Large intestine (tissue), 12 donors: ENCODE measurements at places on chromosomes 5 and 9. TPM values are rescaled to one million over a fixed set of nuclear protein-coding genes. Genes with fewer than 3 reads are reported as not detected.

DNA sequence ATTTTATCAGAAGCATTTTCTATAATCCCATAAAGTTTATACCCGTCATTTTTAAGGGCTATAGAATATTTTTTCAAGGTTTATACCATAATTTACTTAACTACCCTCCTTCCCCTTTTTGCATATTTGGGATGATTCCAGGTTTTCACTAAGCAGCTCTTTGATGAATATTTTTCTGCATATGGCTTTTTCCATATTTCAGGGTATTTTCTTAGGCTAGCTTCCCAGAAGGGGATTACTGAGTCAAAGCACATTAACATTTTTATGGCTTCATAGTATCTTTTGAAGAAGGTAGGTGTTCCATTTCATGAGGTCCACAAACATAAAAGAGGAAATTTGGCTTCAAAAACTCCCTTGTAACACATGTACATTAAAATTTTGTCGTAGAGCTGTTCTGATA lies 14.6 kb upstream of the COL15A1 start:
- DNase-seq: no peak

DNA sequence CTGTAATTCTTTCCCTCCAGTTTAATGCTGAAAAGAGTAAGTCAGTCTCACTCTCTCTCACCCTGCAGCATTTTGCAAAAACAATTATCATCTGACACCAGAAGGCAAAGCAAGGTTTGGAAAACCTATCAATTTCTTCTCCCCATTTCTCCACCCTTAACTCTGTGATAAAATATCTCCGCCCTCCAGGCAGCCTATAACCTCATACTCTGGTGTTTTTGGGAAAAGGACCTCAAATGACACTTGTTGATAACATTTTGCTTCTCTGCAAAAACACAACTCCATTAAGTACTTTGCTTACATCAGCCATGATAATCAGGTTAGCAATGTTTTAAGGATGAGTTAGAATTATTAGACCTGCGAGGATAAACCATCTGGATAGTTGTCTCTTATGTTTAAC lies 2.3 kb downstream of the ANKH start:
- no peak for DNase-seq

DNA sequence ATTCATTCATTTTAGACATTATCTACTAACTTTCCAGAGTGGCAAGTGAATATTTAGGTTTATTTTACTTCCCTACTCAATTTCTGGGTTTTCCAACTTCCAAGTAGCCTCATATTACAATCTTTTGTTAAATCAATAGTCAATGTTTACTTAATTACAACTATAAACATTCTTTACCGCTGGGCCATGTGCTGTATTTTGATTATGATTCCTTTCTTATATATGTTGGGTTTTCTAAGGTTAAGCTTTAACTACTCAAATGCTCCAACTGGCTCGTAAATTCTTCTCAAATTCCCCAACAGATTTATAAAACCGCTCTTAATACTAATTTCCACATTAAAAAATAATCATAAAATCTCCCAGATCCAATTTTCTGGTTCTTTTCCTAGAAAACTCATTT lies 110.1 kb upstream of the ABCA1 start:
- DNase-seq: no peak

DNA sequence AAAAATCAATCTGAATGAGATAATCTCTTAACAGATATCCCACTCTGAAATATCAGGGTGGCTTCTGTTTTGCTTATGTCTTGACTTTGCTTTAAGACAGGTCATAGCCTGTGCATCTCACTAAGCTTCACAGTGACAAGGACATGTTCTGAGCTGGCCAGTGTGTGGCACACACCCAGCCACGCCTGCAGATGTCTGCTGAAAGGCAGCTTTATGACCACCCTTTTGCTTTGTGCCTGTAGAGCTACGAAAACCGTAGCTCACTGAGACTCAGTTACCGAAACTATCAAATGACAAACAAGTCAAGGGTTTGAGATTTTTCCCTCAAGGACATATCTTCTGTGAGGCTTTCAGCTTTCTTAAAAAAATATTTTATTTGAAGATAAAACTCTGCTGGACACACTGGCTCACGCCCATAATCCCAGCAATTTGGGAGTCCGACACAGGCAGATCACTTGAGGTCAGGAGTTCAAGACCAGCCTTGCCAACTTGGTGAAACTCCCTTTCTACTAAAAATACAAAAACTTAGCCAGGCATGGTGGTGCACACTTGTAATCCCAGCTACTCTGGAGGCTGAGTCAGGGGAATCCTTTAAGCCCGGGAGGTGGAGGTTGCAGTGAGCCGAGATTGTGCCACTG lies 233.2 kb downstream of the SPATA31A1 start:
- DNase-seq: peak; percentile 8

DNA sequence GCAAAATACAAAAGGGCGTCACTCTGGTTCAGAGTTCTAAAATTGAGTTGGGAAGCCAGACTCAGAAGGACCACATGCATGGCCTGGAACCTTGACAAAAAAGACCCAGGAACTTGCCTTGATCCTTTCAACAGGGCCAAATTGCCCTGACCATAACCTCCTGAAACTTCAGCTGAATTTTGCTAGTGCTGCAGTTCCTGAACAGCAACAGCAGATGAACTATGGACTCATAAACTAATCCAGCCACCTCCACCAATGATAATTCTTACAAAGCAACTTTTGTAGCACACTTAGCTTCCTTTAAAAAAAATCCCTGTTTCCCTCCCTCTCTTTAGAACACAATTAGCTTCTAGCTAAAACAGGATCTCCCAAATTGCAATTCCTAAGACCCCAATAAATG lies 155.9 kb downstream of the MAT2B start:
- DNase-seq: peak; percentile 84

DNA sequence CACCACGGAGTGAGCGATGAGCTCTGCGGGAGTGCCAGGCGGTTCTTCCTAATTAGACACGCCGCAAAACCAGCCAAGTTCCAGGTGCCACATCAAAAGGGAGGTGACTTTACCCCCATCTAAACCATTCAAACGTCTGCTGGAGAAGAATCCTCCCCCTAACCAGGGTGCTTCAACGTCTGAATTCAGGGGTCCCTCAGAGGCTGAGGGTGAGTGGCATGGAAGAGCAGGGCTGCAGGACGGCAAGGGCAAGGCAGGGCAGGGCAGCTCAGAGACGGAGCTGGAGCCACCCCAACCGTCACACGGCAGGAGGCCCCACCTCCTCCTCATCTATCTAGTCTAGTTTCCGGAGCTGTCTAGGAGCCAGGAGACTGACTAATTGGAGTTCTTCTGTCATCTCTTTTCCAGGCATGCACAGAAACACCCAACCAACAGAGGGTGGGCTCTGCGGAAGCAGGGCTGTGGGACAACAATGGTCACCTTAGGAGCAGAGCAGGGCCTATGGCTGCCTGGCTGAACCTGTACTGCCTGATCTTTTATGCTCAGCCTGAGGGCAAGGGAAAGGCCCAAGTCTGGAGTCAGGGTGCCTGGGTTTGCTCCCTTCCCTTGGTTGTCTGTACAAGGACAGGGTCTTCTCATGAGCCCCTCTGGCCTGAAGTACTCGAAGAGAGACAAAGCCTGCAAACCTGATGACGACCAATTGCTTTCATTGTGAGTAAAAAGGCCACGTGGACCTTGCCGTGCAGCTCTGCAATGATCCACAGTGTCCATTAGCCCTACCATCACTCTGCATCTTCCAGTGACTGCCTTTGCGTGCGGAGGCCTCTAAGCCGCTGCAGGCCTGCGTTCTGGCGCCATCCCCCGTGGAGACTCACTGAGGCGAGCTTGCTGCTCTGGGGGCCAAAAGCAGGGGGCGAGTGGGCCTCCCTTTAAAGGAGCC lies 81.0 kb upstream of the SLC25A51 start:
- no peak for DNase-seq

- DNase-seq: no peak
Observed at GRCh38 chr9:5231212-5231611, at the start of gene INSL4. TSS of gene INSL4 (plus strand) at chr9:5231419. CDS start at chr9:5231524, 105 bp downstream.

- DNase-seq: no peak
Observed at GRCh38 chr9:136609838-136610311, 52.8 kb upstream of the EGFL7 start.

GRCh38 chr5:169933127-169933526 lies 47.2 kb downstream of the INSYN2B start:
- DNase-seq: no peak

DNA sequence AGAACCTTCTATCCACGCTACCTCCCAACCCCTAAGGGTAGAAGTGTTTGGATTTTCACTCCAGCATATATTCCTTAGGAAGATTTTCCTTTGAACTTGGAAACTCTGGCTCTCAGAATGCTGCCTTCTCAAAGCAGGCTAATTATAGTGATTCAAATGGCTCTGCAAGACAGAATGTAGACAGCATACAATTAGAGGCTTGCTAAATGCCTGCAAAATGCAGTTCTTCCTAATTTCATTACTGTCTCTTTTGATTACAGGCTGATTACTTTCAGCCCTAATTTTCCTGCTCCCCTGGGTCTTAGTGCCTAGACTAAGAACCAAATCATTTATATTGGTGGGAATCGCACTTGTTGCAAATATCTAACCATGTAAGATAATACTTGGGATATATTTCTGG lies 50.8 kb downstream of the ANKDD1B start:
- DNase-seq: no peak

DNA sequence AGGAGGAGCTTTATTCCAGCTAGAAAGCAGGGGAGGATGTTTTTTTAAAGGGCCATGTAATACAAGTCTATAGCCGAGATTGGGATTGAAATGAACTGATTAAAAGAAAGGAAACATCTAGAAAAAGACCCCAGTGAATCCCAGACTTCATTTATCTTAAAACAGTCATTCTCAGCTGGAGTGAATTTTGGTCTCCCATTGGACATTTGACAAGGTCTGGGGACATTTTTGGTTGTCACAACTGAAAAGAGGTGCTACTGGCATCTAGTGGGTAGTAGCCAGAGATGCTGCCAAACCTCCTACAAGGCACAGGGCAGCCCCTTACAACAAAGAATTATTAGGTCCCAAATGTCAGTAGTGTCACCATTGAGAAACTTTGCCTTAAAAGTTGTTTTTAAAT lies 16.3 kb upstream of the SPINK4 start:
- no peak for DNase-seq

GRCh38 chr5:176350416-176350815 lies 11.1 kb downstream of the KIAA1191 start:
- no peak for DNase-seq

DNA sequence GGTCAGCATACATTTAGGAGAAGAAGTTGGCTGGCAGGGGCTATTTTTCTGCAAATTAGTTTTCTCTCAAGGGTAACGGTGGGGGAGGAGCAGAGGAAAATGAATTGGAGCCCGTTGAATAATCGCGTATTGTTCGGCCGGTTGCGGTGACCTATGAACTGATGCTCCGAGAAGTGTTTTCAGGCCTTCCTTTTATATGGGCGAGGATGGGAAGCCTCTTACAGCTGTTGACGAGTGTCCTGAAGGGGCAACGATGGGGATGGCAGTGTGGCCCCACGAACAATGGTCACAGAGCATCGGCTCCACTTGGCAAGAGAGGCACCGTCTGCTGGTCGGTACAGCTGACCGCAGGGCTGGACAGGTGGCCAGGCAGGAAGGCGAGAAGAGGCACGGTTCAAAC lies 400.7 kb downstream of the ZSWIM6 start:
- no peak for DNase-seq

GRCh38 chr5:35229076-35230037 lies 930 bp downstream of the PRLR start:
- DNase-seq: peak; percentile 80

- no peak for DNase-seq
Observed at GRCh38 chr9:35650341-35651158, at the start of gene SIT1. TSS of gene SIT1 (minus strand) at chr9:35650931. CDS start at chr9:35650853, 78 bp downstream.

DNA sequence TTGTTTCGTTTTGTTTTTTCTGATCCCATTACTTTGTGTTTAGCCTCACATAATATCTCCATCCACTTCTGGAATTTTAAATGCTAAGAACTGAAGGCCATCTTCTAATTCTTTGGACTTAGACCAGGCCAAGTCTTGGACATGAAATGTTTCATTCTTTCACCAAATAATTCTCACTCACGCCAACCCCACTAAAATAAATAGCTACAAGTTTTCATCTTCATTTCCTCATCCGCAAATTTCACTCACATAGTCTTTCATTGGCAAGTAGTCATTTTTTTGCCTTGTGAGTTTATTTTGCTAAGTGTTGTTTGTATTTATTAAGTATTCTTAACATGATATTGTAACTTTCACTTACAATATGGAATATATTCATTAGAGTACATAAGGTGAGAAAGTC lies 1188.6 kb upstream of the SEMA6A start:
- no peak for DNase-seq

DNA sequence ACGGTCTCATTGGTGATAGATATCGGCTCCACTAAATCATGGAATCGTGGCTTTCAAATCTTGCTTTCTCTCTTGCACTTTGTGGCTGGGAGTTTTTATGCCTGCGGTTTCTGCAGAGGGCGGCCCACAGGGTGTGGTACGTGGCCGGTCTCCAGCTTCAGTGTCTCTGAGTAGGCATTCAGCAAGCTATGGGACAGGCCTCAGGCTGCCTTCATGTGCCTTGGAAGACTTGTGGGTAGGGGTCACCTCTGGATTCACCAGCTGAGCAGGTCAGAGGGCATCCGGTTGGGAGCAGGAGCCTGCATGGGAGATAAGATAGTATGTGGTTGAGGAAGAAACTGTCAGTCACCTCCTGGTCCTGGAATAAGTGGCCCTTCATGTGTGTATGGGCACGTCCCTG lies 47.7 kb downstream of the AMBP start:
- DNase-seq: no peak

GRCh38 chr5:42557689-42558088 lies 134.4 kb downstream of the GHR start:
- no peak for DNase-seq

DNA sequence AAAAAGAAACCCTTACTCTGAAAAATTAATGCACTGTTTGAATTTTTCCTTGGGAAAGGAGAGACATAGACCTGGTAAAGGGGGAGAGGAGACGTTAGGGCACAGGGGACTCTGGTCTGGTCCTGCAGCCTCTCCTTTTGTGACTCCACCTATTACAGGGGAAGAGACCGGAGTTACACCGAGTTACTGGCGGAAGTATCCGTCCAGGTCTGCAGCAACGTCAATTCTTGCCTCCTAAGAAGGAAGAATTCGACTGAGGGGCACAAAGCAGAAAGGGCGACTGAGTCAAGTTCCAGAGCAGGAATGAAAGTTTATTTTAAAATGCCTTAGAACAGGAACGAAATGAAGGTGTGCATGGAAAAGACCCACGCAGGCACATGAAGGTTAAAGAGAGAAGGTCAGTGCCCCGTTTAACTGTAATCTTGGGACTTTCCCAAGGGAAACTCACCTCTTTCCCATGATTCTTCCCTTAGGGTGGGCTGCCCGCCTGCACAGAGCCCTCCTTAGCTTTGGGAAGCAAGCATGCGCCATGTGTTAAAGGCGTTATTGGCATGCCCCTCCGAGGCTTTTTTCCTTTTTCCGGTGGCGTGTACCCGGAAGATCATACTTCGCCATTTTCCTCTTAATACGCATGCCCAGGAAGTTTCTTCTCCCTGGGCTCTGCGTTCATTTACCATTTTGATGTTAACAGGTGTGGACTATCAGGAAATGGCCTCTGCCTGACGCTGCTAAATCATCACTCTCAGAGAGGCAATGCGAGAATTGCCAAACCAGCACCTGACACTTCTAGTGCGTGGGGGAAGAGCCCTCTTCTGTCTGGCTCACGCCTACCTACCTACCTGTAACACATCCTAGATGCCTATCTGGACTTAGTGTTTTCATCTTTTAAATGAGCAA lies 409.6 kb upstream of the PAPPA start:
- no peak for DNase-seq

GRCh38 chr9:77014597-77015263 lies 4.7 kb upstream of the FOXB2 start:
- DNase-seq: no peak

PCDHB16 gene
- 1.1 TPM for polyA plus RNA-seq

CDHR2 gene
- polyA plus RNA-seq: 247 TPM

CDKN2B-AS1 gene
- polyA plus RNA-seq: 1.7 TPM

PIP5K1B gene
- polyA plus RNA-seq: 57.9 TPM

SH3PXD2B gene
- polyA plus RNA-seq: 11.0 TPM

PCDHGA7 gene
- polyA plus RNA-seq: 0.69 TPM

NPDC1 gene
- 42.7 TPM for polyA plus RNA-seq

GAS1 gene
- 23.6 TPM for polyA plus RNA-seq

F2RL1 gene
- 76.0 TPM for polyA plus RNA-seq

N4BP3 gene
- 2.0 TPM for polyA plus RNA-seq
